ENCODE measurements at places on chromosomes 12 and 14.

DNA sequence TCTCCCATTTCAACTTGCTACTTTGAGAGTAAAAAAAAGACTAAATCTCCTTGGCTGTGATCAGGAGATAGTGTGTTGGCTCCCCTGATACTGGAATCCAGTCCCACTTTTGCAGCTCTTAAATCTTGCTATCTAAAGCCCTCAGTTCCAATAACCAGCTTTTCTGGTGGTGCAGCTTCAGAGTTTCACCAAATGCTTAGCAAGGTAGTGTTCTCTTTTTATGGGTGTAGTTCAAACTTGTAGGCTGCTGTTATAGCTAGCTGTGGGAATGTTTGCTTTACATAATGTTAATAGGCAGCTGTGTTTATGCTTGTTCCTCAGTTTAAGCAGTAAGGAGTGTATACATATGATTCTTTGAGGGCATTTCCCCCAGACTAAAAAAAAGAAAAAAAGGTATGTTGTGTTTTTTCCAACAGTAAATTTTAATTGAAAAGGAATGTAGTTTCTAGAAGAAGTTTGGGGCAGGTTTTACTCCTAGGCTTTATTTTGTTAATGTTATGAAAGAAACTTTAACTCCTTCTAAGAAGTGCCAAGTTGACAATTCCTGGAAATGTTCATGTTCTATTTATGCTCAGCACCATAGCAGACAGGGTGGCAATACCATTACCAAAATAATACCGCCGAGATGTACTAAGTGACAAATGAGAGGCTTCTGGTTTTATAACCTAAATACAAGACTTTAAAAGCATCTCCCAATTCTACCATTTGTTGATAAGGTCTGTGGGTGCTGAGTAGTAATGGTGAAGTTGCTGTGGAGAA lies 12.1 kb downstream of the CRADD start:
- DNase-seq = no peak

DNA sequence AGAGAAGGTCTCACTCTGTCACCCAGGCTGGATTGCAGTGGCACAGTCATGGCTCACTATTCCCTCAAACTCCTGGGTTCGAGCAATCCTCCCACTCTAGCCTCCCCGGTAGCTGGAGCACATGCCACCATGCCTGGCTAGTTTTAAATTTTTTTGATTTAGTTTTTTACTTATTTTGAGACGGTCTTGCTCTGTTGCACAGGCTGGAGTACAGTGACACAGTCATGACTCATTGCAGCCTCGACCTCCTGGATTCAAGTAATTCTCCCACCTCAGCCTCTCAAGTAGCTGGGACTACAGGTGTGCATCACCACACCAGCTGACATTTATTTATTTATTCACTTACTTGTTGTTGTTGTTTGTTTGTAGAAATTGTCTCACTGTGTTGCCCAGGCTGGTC lies 22.2 kb upstream of the DIP2B start:
- no peak for DNase-seq

- no peak for DNase-seq
Measured at GRCh38 chr14:60736494-60736893, 1.9 kb downstream of the MNAT1 start.

DNA sequence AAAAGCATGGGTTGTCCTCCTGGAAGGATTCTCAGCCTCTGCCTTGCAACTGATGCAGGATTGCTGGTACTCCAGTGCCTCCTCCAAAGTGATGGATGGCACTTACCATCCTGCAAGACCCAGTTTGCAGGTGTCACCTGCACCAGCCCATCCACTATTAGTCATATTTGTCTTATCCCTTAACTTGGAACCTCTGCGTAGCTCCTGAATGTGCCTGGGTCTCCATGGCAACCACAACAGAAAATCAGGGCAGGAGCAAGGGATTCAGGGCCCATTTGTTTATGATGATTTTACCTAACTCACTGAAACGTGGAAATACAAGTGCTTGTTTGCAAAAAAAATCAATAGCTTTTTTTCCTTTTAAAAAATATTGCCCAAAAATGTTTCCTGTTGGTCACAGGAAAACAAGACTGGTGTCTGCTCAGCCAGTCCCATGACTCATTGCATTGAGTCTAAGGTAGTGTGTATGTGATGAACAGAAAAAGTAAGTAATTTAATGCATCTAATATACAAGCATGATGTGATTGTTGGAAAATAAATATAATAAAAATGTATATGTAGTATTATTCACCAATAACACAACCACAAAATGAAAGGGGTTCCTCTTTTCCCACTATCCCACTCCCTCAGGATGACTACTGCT lies 1196.3 kb upstream of the TMEM132C start:
- no peak for DNase-seq

DNA sequence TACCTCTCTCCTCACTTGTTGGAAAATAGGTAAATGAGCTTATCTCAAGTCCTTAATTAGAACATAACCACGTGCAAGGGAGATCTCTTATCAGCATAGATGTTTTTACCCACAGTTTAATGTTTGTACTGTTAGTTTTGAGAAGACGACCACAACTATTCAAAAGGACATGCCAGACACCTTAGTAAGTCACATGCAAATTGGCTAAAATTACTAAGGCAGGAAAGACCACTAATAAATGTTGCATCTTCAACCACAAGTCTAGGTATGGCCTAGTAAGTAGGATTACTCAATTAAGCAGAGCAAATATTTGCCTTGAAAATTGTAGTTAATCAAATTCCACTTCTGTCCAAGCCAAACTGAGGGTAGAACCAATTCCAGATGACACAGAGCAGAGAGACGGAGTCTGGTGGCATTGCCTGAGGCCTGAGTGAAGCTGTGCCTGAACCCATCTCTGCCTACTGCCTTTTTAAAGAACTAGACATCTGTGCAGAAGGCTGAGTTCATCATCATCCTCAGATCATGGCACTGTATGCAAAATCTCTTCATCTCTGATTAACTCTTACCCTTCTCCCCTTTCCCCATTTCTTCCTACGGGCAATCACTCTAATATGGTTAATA lies 29.7 kb upstream of the CHST11 start:
- no peak for DNase-seq
